ENCODE measurements at places on chromosomes 7 and 10. TPM values are rescaled to one million over a fixed set of nuclear protein-coding genes. Genes with fewer than 3 reads are reported as not detected.
A peak's percentile ranks its signal among the peaks of the same experiment; 100 is the strongest.

HOXA4 gene
- total RNA-seq, result 1.8 TPM

FBXO24 gene
- total RNA-seq, result 0.43 TPM

GRCh38 chr7:82726038-82726800 is 282.6 kb upstream of the CACNA2D1 start:
- H3K27me3 ChIP-seq, result no peaks in the 10 kb centered on the region
- H3K4me3 ChIP-seq, result no peak overlapping the region
- no peak for DNase-seq

RGR gene
- total RNA-seq, result not detected

OR2A12 gene
- not detected for total RNA-seq

TRPV5 gene
- not detected for total RNA-seq

- peak overlapping the region; percentile 92 for H3K27ac ChIP-seq
- H3K36me3 ChIP-seq, result peaks cover 28% of the 10 kb centered on the region
- H3K27me3 ChIP-seq, result no peaks in the 10 kb centered on the region
- peak overlapping the region; percentile 99 for H3K4me3 ChIP-seq
- peak; percentile 48 for DNase-seq
Observed at GRCh38 chr10:70169011-70169410, 1.3 kb downstream of the SAR1A start.

- H3K4me3 ChIP-seq, result no peak overlapping the region
- H3K4me1 ChIP-seq, result no peaks in the 10 kb centered on the region
- no peaks in the 10 kb centered on the region for H3K27me3 ChIP-seq
- DNase-seq, result no peak
Observed at GRCh38 chr7:88090671-88091070, 129.2 kb downstream of the SRI start.
